ENCODE measurements at places on chromosomes 5 and 9.

GRCh38 chr5:159444441-159445082 lies 114.3 kb upstream of the IL12B start:
- DNase-seq, result no peak

GRCh38 chr5:9057406-9058000 lies 488.4 kb downstream of the SEMA5A start:
- no peak for DNase-seq

DNA sequence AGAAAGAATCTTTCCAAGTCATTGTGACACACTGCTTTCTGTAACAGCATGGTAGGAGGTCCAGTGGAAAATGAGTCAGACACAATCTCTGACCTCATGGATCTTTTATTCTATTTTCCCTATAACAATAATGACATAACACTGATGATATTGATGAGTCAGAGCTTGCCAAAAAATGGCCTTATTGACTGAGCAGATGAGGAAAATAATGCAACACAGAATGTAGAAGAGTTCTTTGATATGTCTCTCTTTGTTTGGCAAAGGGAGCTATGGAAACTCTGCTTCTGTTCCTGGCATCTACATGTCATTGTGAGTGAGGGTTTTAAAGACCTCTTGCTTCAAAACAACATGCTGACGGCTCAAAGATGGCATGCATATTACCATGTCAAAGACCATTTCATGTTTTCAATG lies 443.1 kb upstream of the ZNF608 start:
- no peak for DNase-seq

GRCh38 chr5:74257645-74258313 lies 382.7 kb downstream of the ENC1 start:
- DNase-seq, result no peak

DNA sequence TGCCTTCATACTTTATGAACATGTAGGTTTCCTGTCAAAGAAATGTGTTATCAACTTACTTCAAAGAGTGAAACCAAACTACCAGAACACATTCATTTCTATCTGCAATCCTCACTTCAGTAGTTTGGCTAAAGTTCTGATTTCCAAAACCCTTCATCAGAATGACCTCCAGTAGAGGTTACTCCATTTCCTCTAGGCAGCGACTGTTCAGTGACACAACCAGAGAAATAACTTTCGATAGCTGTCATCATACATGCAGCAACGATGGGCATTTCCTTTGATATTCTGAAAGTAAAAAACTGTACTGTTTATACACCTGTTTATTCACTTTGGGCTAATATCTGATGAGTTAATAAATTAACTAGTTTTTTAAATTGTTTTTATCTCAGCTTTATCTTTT lies 532.5 kb upstream of the IZUMO3 start:
- DNase-seq, result no peak

DNA sequence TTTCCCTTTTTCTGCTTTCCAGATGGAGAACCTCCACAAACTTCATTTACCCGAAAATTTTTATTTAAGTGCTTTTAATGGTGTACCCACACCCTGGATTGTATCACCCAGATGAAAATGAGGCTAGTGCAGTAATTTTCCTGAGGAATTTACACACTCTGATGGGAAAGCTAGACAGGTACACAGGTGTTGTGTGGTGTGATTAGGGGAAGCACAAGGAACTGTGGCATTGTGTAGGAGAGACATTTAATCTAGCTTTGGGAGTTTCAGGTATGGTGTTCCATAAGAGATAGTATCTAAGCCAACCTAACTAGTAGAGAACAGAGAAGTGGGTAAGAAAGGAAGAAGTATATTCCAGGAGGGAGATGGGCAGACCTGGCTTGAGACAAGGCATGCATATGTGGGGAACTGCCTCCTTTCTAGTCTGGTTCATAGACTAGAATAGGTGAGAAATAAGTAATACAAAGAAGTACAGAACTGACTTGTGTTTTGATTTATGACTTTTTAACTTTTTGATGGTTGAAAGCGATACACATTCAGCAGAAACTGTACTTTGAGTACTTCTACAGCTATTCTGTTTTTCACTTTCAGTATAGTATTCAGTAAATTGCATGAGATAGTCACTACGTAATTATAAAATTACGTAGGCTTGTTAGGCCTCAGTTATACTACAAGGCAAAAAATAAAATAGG lies 22.9 kb upstream of the ROPN1L start:
- DNase-seq, result no peak

DNA sequence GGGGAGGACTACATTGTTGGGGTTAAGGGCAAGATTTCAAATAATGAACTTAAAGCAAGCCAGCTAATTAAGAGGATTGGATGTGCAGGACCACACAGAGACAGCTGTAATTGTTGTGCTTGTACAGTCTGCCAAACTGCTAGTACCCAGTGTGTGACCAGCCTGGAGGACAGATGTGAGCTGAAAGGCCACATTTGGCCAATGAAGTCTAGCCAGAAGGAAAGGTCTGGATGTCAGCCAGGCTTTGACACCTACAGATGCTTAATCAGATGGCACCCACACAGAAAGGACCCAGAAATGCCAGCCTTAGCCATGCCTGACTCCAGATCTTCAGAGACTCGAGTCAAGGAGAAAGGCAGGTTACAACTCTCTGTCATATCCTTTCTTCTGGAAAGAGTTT lies 491.1 kb downstream of the KIF4B start:
- DNase-seq, result no peak

DNA sequence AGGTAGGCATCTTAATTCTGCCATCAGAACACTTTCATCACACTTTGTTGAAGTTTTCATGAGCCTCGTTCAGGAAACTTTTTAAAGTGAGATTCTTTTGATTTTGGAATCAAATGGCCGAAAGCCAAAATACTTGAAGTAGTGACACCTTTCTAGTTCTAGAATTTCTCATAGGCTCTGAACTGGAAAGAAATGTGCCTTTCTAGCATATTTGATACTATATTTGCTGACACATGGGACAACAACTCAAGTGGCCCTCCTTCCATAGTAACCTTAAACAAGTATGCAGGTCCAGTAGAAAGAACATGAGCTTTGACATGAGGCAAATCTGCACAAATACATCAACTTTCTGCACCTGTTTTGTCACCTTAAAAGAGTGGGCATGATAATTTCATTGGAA lies 22.0 kb upstream of the DMRTA1 start:
- no peak for DNase-seq

- DNase-seq, result no peak
Measured at GRCh38 chr5:140558542-140558941, 1.3 kb upstream of the SRA1 start.

DNA sequence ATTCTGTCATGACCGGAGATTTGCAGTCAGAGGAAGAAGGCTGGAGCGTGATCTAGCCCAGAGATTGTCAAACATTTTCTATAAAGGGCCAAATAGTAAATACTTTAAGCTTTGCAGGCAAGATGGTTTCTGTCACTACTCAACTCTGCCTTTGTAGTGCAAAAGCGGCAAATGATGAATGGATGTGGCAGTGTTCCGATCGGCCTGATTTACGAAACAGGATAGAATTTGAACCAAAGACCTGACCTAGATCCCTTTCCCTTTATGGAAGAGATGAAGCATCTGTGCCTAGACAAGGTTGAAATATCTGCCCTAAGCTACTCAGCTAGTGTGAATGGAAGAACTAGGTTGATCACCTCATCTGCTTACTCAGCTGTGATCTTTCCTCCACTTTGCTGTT lies 209.5 kb downstream of the YTHDC2 start:
- DNase-seq, result no peak
